ENCODE measurements at places on chromosomes 6 and 20.

- no peak for DNase-seq
Measured at GRCh38 chr20:916825-917224, 691 bp upstream of the ANGPT4 start.

- DNase-seq = no peak
Measured at GRCh38 chr6:3961581-3962215, 112.5 kb downstream of the FAM50B start.

- no peak for DNase-seq
Measured at GRCh38 chr20:15235471-15236198, 898.2 kb upstream of the FLRT3 start.

- DNase-seq = peak; percentile 98
Measured at GRCh38 chr6:28336284-28337120, 554 bp upstream of the ZSCAN31 start.

GRCh38 chr6:115999235-115999634 lies 61.5 kb downstream of the FRK start:
- DNase-seq = no peak

DNA sequence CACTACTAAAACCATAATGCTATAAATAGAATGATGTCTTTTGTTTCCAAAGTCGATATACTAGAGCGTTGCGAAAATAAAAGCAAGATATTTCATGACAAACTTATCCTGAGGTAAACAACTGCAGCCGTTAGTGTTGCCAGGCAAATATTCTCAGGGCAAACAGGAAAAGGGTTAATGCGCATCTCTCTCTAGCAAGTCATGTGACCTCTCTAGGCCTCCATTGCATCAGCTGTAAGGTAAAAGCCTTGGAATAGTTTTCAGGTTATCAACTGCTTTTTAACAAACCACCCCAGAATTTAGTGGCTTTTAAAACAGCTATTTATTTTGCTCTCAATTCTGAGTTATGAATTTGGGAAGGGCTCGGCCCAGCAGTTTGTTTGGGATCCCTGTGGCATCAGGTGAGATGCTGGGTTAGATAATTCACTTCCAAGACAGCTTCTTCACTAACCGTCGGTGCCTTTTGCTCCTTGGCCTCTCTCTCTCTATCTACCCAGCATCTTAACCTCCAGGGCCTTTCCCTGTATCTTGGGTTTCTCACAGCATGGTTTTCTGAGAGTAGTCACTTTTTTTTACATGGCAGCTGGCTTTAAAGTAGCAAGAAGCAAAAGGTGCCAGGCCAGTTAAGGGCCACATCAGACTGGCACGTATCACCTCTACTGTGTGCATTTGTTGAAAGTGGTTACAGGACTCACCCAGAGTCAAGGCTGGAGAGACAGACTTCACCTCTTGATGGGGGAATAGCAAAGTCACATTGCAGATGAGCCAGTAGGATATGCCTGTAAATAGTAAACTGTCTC lies 39.2 kb upstream of the LTV1 start:
- no peak for DNase-seq

- DNase-seq = no peak
Measured at GRCh38 chr20:56091628-56092234, 86.4 kb upstream of the CBLN4 start.

- DNase-seq = no peak
Measured at GRCh38 chr20:17381724-17382123, 149.5 kb downstream of the BFSP1 start.

Data from OCI-M1 (cell line).